Cardiac septum (tissue), 1 donor: ENCODE measurements at places on chromosomes 1 and 21. TPM values are rescaled to one million over a fixed set of nuclear protein-coding genes. Genes with fewer than 3 reads are reported as not detected.
A peak's percentile ranks its signal among the peaks of the same experiment; 100 is the strongest.

The PTGFR gene
- 2.0 TPM for total RNA-seq

The SLC16A4 gene
- 2.3 TPM for total RNA-seq

The HSD17B7 gene
- 4.6 TPM for total RNA-seq

The GPA33 gene
- 2.7 TPM for total RNA-seq

The KRTAP7-1 gene
- not detected for total RNA-seq

The TCEA3 gene
- total RNA-seq: 46.0 TPM

DNA sequence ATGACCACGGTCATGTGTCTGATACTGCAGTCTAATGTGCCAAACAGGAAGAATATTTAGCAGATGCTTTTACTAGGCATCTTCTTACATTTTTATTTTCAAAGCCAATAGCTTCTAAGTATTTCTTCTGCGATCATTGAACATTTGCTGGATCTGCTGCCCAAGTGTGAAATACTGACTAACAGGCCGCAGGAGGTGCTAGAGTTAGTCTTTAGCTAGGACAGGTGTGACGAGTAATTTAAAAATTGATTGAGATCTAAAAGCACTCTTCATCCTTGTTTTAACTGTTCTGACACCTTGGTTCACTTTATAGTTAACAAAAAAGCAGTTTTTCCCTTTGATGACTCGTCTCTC is 748 bp upstream of the FAM78B start:
- no peak for DNase-seq

GRCh38 chr1:115479055-115479482 is 141.0 kb upstream of the NGF start:
- peak; percentile 71 for DNase-seq

DNA sequence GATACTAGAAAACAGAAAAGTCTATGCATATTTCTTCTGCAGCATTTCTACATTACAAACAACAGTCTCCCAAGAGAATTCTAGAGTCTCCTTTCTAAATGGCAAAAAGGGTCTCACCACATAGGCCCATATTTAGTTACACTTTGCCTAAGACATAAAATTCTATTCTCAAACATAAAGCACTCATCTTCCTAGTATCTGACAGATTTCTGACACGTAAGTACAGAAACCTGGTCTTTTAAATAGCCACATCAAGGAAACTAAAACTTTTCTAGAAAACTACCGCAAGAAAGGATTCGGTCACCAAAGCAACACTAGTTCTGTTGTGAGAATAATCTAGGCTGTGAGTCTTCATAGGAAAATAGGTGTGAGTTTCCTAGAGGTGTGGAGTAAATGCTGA is 33.6 kb upstream of the CTSK start:
- DNase-seq: no peak

DNA sequence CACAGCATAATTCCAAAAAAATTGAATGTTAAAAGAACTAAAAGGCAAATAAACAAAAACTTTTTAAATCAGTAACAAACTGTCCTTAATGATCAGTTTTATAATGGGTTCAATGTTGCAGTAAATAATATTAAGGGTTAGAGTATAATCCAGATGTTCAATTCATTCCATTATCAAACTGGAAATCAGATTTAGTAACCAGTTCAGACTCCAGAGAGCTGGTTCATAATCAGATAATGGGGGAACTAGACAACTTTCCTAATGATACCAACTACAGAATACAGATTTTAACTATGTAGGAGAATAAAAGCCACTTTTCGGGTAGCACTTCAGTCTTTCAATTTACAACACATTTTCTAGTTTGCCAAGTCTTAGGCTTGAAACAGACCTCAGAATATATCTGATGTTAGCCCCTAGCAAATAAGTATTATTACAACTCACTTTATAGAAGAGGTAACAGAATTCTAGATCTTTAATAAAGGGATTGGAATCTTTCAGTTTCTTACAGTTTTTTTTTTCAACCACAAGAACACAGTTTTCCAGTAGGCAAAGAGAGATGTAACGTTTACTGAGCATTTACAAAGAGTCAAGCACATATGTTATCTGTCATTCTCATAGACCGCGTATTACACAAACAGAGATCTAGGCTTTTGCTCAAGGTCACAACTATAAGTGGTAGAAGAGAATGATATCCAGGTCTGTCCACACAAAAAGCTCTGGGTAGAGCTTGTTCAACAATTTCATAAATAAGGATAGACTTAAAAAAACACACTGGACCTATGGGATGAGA is 1.9 kb upstream of the DCAF6 start:
- no peak for DNase-seq

- DNase-seq: no peak
Observed at GRCh38 chr1:227388214-227389168, 70.2 kb upstream of the CDC42BPA start.

- DNase-seq: no peak
Observed at GRCh38 chr1:109946511-109946910, 35.9 kb downstream of the CSF1 start.

DNA sequence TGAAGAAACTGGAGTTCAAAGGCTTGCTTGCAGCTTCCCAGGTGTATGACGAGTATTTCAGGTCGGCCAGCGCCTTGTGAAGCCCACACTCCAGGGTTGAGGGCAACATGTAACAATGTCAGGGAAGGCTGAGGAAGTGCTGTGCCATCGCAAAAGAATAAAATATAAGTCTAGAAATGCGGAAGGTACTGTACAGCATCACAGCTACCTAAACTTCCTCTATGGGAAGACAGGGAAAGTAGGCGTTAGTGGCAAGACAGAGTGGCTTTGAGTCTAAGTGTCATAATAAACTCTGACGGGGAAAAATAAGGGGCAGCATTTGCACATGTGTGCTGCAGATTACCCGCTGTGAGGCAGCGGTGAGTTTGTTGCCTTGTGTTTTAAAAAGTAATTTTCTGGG is 28.9 kb downstream of the DOP1B start:
- DNase-seq: no peak

DNA sequence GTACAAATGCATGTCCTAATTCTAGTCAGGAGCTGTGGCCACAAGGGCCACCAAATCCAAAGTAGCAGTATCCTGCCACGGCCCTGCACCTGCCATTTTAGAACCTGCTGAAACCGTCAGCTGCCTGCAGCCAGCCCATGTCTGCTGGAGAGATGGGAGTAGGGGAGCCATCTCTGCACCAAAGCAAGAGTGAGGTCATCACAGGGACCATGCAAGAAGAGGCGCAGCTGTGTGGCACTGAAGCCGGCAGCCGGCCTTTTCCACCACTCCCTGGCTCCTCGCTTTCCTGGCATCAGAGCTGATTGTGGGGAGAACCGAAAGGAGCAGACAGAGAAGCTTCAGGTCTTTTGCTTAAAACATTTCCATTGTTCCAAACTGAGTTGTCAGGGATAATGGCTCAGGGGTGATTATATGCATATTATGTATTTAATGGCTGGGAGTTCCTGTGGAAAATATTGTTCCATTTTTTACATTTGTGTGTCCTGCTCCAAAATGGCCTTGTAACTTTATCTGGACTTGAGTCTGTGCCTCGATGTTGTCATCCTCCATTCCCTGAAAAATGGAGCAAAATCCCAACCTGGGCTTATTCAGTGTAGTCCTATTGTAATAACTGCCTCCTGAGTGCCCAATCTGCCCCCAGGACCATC is 18.7 kb upstream of the NBL1 start:
- DNase-seq: no peak

DNA sequence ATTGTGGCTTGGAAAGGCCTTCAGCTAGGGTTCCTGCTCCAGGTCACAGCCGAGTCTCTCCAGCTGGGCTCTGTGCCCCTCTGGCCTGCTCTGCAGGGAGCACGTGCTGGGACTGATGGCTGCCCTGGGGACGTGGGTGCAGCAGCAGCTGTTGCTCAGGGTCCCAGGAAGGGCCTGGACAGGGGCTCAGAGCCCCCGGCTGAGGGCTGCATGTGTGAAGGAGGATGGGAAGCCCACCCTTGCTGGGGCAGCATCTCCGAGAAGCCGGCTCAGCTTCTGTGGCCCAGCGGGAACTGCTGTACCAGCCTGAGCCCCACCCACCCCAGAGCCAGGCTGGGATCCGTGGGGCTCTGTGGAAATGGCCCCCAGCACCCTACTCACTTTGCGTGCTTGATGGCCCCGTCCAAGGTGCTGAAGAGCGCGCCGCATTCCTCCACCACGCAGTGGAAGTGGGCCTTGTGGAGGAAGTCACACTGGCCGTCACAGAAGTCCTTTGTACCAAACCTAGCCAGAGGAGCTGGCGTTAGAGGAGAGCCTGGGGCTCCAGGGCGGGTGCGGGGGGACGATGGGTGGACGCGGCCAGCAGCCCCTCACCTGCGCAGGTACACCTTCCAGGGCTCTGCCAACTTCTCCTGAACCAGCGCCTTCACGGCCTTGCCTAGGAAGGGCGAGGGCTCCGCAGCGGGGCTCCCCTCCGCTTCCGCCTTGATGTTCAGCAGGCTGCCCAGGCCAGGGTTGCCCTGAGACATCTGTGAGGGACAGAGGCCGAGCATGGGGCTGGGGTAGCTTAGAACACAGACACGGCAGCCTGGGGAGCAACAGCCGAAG is 147.5 kb downstream of the CASZ1 start:
- DNase-seq: no peak

DNA sequence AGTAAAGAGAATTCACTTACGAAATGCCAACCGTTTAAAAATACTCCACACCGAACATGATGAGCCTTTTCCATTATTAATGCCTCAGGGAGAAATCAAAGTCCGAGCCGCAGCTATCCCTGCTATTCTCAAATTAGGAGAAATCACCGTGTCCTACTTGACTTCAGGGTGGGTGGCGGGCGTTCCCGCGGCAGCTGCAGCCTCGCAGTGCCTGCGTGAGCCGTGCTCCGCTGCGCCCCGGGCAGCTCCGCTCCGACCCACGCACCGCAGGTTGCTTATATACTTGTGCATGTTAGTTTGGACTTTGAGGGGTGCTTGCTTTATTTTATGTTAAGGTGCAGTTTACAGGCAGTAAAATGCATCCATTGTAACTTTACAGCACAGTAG is 35.6 kb upstream of the PCBP3 start:
- no peak for DNase-seq

DNA sequence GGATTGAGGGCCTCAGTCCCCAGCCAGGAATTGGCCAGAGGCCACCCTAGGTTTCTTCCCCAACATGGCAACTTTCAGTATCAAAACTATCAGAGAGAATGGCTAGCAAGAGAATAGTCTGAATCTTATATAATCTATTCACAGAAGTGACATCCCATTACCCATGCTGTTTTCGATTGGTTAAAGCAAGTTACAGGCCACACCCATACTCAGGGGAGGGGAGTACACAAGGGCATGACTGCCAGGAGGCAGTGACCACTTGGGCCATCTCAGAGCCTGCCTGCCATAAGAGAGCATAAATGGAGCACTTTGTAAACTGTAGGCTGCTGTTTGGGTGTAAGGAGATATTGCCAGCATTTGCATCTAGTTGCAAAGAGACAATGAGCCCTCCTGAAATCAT is 65.4 kb downstream of the FAM163A start:
- no peak for DNase-seq

GRCh38 chr1:41626616-41627375 is 142.3 kb upstream of the EDN2 start:
- no peak for DNase-seq

GRCh38 chr1:2552189-2552588 is 4.0 kb upstream of the TNFRSF14 start:
- DNase-seq: no peak

DNA sequence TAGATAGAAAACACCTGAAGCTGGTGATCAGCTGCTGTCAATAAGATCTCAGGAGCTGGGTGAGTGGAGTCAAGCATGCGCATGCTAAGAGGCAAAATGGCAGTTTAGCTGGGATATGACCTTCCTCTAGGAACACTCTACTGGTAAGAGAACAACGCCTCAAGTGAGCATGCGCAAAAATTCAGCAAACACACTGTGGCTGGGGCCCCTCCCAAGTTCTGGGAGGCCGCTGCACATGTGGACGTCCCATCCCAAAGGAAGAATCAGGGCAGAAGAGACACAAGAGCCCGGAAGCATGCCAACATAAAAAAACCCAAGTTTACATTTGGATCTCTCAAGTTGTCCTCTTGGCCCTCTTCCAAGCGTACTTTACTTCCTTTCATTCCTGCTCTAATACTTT is 126.3 kb upstream of the F3 start:
- no peak for DNase-seq
